ENCODE measurements at places on chromosomes 3 and 15.
A peak's percentile ranks its signal among the peaks of the same experiment; 100 is the strongest.

DNA sequence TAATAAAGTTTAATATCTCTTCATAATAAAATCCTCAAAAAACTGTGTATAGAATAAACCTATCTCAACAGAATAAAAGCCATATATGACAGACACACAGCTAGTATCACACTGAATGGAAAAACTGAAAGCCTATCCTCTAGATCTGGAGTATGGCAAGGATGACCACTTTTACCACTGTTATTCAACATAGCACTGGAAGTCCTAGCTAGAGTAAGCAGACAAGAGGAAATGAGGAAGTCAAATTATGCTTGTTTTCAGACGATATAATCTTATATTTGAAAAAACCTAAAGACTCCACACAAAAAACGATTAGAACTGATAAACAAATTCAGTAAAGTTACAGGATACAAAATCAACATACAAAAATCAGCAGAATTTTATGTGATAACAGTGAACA, 57.4 kb upstream of the DIPK2A start:
- no peak for DNase-seq

DNA sequence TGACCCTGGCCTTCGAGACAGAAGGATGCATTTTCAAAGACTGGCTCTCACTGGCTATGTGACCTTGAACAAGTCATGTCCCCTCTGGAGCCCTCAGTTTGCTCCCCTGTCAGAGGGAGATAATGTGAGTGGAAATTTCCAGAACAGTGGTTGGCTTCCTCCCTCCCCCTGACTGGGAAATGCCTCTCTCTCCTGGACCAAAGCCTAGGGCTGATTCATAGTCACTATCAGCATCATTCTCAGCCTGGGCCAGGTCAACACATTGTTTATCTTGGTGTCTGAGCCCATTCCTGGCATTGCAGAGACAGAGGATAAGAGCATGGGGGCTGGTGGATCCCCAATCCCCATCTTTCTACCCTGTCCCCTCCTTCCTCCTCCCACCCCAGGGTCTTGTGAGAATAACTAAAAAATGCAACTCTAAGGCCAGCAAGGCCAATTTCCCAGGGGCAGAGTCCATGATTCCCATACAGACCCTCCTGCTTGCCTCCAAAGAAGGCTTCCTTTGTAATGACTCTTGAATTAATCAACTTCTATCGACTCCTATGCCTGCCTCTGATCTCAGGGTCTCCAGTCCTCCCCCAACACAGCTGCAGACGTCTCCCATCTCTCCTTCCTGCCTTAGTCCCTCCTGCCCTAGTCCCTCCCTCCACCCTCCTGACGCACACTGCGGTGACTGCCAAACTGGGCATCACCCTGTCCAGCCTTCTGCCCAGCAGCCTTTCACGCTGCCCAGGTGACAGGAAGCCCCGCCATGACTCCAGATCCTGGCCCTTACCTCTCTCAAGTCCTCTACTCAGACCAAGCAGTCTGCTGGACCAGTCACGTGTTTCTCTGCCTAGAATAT, 35.4 kb upstream of the CORO2B start:
- DNase-seq = no peak

DNA sequence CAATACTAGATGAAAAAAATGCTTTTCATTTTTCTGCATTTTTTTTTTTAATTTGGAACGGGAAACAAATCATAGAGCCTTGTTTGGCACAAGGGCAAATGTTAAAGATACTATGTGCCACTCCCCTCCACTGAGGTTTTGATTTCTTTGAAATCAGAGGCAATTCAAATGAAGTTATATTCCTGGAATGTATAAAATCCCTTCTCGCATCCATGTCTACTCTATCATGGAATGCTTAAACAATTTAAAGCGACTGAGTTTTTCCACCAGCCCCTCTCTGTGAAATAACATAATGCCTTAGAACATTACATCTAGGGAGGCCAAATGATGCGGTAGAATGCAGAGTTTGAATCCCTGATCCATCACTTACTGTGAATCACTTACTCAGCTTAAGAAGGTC, 69.7 kb downstream of the FMN1 start:
- DNase-seq = no peak

DNA sequence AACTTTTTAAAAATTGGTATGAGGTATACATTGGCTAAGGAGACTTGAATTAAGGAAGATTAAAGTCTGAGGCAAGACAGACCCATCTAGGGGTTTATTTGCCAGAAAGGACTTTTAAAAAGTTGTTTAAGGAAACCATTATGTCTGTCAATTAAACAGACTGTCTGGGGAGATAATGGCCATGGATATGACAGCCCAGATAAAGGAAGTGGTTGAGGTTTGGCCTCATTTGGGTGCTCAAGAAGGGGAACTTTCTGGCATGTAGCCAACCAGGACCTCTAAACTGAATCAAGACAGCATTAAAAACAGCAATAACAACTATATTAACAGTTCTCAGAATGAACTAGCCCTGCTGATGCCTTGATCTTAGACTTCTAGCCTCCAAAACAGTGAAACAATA, 9.9 kb upstream of the CD200R1L start:
- no peak for DNase-seq

DNA sequence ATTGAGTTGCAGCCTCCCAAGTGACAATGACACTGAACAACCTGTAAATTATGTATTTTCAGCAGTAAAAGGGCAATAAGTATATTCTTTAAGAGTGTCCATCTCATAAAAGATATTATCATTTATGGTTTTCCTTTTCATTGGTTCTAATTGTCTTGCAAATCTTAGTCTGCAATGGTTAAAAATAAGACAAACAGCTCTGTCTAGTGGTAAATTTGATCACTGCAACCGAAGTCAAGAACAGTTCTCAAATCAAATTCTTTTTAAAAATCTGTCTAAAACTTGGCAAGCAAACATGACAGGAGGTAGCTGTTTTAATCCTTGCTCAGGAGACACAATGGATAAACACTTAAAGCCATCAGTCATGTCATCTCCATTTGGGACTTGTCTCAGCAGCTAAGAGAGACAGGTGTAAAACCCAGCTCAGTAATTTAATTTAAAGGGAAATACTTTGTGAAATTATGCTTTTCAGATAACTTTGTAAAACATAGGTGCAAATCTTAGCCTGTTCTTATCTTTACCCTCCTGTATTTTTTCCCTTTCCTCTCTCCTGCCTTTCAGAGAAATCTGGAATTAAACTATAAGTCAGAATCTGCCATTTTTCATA, 150.3 kb upstream of the ARHGEF26 start:
- peak; percentile 37 for DNase-seq

DNA sequence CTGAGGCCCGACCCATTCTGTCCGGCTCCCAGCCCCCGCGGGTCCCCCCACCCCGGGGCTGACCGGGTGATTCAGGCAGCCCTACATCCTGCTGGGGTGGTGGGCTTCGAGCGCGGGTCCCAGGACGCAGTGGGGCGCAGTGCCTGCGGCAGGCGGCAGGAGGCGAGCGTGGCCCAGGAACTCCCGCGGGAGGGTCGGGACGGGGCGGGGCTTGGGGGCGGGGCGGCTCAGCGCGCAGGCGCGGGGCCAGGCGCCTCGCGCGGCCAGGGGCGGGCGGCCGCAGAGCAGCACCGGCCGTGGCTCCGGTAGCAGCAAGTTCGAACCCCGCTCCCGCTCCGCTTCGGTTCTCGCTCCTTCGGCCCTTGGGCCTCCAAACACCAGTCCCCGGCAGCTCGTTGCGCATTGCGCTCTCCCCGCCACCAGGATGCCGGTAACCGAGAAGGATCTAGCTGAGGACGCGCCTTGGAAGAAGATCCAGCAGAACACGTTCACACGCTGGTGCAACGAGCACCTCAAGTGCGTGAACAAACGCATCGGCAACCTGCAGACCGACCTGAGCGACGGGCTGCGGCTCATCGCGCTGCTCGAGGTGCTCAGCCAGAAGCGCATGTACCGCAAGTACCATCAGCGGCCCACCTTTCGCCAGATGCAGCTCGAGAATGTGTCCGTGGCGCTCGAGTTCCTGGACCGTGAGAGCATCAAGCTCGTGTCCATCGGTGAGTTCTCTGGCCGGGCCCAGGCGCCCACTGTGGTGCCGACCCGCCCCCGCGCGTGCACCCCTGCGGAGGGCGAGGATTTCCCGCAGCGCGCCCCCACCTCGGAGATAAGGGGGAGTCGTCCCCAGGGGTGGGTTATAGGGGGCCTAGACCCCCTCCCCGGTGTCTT, at the start of gene FLNB:
Gene FLNB, plus strand, starts transcription at position 282 of the 885 bp plus-strand sequence. Its CDS starts 143 bp downstream, at position 425.
- DNase-seq = peak; percentile 69

DNA sequence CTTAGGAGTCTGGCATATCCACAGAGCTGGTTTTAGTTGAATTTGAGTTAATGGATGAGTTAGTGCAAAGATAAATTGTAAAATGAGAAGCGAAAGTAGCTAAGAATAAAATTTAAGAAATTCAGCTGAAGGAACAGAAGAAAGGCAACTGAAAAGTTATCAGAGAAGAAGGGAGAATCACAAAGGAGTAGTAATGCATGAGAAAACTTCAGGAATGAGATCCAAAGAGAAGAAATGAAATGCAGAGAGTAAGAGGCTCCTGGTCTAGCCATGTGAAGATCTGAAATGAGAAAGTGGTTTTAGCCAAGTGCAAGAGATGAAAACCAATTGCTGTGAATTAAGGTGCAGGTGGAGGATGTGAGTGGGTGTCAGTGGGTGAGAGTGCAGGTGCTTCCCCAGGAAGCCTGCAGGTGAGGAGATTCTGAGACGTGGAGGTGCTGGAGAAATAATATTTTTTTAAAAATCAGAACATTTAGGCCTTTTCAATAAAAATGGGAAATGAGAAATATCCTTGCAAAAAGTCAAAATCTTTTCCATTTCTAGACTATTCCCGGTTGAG, 18.5 kb downstream of the KBTBD8 start:
- DNase-seq = no peak

- DNase-seq = no peak
Measured at GRCh38 chr15:69662645-69663000, 210.0 kb downstream of the RPLP1 start.

GRCh38 chr3:128879991-128880390, 571 bp downstream of the ACAD9 start:
- DNase-seq = peak; percentile 38

- DNase-seq = no peak
Measured at GRCh38 chr3:169091196-169091823, 572.2 kb downstream of the MECOM start.

DNA sequence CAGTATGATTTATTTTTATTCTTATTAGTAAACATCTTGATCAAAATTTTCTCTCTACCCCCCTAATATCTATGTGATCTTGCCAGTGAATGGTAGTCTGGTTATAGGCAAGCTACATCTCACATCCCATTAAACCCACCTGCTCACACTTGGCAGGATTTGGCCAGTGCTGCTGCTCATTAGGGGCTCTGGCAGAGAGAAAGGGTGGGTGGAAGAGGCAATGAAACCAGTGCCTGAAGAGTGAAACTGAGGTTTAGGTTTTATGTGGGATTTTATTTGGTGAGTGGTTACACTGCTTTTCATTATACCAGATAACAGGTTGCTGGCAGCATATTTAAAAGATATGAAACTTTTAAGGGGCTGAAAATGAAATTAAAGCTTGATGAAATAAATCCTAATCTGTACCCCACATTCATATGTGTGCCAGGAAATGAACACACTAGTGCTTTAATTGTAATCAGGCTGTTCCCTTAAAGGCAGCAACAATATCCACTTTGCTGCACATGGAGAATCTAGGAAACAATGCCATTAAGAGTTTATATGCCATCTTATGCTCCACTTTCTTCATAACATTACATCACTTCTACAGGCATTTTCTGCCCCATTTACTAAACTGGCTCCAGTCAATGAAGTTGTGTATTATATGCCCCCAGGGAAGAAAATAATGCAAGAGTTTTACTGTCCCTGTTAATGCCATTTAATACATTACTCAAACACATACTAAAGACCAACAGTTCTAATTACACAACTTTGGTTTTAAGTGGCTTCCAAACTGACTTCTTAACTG, 688.7 kb downstream of the MECOM start:
- no peak for DNase-seq

- no peak for DNase-seq
Measured at GRCh38 chr3:187504435-187504834, 136.2 kb downstream of the RTP4 start.

DNA sequence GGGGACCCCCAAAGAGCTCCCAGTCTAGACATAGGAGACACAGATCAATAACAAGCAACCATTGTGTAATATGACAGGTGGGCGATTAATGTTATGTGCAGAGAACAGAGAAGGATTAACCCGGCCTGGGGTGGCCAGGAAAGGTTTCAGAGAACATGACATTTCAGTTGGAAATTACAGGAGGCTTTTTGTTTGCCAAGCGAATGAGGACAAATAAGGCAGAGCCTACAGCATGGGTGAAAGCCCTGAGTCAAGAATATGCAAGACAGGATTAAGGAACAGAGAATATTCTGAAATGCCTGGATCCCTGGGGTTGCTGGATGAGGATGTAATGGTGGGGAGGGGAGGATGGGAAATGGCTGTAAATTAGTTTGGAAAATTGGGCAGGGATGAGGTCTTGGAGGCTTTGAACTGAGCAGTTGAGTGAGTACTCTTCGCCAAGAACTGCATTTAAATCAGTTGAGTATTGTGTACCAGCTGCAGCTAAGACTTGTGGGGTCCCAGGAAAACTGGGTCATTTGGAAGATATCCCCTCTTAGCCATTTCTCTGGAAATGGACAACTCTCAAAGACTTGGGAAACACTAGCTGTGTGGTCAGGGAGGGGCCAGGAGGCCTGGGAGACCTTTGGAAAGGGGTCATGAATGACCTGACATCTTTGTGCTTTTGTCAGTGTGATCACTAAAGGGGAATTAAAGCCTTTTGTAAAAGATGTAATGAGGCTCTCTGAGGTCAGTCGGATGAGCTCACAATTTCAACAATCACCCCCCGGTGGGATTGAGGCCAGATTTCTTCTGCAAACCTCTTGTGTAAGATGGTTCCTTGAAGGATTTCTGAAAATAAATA, 198.6 kb upstream of the NR2E3 start:
- no peak for DNase-seq

- no peak for DNase-seq
Measured at GRCh38 chr3:187713504-187713903, 11.1 kb upstream of the RTP2 start.

DNA sequence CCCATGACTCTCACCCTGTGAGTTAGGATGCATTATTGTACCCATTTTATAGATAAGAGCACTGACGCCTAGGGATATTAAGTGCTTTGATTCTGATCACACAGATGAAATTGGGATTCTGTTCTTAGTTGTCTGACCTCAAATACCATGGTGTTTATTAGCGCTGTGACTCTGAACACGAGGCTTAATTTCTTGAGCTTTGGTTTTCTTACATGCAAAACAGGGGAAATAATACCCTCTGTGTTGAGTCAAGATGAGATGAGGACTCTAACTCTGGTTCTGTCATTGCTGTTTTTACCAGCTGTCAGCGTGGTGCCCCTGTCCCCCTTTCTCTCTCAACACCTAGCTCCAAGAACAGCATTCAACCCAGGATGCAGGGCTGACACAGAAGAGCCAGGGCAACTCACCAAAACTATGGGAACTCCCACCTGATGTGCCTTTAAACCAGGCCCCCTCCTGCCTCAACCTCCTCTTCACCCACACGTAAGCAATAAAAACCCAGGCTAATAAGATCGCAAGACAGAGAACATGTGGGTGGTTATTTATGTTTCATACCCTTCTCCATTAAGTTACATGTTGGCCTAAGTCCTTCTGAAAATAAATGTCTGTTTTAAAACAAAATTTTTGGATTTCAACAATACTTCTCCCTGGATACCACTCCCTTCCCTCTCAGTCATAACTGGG, 100.1 kb upstream of the SPATA12 start:
- no peak for DNase-seq
